ENCODE measurements at places on chromosomes 7 and 10.

DNA sequence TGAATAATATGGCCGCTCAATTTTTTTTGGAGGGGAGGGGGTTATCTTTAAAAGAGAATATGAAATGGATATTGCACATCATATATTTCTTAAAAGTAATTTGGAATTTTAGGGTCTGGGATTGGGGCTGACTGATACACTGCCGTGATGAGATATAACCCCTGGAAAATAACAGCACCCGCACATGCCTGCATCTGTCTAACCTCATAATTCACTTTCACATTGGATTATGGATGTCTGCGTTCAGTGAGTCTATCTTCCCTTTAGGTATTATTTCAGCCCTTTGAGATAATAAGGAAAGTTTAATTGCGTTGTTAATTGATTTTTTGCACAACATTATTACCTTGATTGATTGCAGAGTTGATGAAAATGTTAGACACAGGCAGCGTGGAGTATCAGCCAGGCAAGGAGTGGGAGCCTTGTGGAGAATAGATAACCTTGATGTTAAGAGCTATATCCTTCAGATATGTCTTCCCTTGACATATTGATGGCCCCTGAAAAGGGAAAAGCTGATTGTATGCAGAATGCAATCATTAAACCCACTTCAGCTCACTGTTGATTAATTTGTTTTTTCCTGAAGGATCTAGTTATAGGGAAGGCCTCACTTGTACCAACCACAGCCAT, 1095.2 kb downstream of the KCNMA1 start:
- no peak for DNase-seq

GRCh38 chr10:8051109-8051821, 3.2 kb upstream of the GATA3 start:
- peak; percentile 85 for DNase-seq

GRCh38 chr10:416091-416515, 273.4 kb downstream of the DIP2C start:
- DNase-seq = no peak

- no peak for DNase-seq
Measured at GRCh38 chr7:2128601-2129322, 104.0 kb downstream of the MAD1L1 start.

DNA sequence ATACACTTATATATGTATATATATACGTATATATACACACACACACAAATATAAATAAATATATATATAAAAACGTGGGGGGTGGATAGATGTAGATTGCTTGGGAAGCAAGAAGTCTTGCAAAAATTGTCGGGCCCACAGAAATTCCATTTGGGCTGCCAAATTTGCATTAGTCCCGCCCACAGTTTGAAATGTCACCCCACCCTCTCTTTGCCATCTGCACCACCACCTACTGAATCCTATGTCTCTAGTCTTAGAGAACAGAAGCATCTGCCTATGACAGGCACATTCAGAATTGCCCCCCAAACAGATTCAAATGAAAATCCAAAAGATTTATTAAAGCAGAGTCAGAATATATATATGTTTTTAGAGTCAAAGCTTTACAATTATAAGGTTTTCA, 25.6 kb upstream of the CACNA2D1 start:
- DNase-seq = no peak

DNA sequence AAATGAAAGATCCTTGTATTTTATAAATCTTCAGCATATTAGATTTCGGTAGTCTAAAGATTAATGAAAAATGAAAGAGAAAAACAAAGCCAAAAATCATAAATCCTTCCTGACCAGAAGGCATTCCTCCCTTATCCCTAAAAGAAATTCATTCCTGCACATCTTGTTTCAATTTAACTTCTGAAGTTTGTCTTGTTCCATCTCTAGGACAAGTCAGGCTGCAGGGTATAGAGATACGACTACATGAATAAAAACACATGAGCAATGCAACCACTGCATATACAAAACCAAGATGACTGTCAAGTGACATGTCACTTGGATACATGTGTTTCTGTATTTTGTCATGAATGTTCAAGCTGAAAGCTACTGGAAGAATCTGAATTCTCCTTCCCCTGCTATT, 214.9 kb downstream of the JAZF1 start:
- DNase-seq = no peak

DNA sequence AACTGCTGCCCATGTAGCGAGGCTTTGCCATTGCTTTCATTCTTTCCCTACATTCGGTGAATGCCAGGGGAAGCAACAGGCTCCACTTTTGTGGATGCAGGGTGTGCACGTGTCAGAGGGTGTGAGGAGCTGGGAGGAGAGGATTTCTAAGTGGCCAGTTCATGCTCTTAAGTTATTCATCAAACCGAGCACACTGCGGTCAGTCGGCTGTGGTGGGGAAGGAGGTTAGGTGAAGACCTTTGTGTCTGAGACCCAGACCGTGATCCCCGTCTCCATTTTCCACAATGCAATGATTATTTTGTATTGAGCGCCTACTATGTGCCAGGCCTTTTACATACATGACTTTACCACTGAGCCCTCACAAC, 438.6 kb upstream of the GALNT17 start:
- DNase-seq = no peak

GRCh38 chr7:44291066-44291732, 34.2 kb downstream of the CAMK2B start:
- no peak for DNase-seq

DNA sequence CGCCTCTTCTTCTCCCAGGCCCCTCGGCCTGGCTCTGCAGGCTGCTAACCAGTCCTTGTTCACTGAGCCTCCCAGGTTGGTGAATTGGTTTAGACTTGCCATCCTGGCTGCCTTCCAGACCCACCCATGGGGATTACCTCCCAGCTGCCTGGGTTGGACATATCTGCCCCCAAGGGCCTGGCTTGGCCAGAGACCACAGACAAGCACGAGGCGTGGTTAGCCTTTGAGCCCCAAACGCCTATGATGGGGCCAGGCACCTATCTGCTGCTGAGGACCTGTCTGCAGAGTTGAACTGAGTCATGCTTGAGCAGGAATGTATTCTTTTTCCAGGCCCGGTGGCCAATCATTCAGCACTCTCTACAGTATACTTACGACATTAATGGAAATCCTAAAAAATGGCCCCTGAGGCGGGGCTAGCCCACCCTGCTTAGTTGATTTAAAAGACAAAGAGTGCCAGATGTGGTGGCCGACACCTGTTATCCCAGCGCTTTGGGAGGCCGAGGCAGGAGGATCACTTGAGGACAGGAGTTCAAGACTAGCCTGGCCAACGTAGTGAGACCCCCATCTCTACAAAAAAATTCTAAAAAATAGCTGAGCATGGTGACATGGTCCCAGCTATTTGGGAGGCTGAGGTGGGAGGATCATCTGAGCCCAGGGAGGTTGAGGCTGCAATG, 361.5 kb downstream of the FRMD4A start:
- no peak for DNase-seq

DNA sequence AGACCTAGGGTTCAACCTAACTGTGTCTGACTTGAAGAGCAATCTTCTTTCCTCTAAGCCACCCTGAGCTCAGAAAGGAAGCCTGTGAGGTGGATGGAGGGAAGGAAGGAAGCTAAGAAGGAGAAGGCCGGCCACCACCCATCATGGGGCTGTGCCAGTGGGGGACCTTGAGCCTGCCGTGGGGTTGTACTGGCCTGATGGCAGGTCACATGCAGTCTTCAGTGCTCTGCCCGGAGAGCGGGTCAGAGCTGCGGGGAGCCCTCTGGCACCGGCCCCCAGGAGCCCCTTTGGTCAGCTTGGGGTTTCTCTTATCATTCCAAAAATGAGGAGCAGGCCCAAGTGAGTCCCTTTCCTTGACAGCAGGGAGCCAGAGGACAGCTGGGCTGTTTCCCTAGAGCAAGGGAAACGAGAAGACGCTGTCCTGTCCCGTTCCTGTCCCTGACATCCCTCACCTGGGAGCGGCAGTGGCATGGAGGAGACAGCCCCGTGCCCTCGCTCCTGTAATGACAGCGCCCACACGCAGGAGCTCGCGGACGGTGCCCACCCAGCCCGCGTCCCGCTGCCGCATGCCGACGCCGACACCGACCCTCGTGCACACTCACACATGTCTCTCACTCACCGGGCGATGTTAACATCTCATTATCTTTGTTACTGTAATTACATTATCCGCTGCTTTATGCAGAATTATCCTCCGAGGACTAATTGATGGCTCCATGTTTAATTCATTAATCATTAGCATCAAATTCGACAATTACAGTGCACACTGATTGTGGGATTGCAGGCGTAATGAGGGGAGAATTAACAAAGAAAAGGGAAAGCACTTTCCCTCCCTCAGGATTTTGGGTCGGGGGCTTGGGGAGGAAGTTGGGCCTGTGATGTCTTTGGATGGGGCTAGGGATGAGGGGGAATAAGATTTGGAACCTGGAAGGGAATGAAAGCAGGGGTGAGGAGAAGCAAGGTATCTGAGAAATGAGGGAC, 31.3 kb downstream of the GBX1 start:
- DNase-seq = no peak

GRCh38 chr10:93412801-93413200, 69.3 kb downstream of the MYOF start:
- DNase-seq = no peak

DNA sequence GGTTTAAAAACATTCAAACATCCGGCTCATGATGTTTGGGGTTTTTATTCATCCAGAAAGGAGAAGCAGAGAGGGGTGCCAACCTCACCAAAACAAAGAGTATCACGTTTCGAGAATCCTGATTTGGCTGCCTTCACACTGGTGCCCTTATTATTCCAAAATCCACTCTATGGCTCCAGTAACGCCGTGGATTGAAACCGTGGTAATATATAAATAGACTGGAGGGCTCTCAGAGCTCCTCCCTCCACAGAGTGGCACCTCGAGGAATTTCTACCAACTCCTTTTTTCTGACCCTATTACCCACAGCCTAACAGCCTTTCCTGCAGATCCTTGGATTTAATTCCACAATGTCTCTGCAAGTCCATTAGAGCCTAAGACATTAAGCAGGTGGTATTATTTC, 353.6 kb downstream of the CRPPA start:
- no peak for DNase-seq

DNA sequence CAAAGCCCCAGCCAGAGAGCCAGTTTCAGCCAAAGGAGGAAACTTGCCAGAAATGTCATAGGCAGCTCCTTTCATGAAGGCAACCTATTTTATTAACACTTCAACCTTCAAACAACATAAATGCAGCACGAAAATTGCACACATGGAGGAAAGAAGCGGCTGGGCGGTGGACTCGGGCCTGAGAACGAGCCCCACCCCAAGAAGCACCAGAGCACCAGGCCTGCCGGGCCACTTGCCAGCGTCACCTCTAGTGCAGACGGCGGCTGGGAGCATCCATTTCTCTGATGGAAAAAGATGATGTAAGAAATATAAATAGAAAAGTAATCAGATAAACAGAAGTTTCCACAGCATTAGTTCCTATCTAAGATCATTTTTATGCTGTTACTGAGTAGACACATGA, 100.0 kb downstream of the TCERG1L start:
- DNase-seq = no peak

GRCh38 chr10:73093922-73094850, 2.5 kb downstream of the P4HA1 start:
- no peak for DNase-seq
